ENCODE measurements at places on chromosomes 7 and 10.

DNA sequence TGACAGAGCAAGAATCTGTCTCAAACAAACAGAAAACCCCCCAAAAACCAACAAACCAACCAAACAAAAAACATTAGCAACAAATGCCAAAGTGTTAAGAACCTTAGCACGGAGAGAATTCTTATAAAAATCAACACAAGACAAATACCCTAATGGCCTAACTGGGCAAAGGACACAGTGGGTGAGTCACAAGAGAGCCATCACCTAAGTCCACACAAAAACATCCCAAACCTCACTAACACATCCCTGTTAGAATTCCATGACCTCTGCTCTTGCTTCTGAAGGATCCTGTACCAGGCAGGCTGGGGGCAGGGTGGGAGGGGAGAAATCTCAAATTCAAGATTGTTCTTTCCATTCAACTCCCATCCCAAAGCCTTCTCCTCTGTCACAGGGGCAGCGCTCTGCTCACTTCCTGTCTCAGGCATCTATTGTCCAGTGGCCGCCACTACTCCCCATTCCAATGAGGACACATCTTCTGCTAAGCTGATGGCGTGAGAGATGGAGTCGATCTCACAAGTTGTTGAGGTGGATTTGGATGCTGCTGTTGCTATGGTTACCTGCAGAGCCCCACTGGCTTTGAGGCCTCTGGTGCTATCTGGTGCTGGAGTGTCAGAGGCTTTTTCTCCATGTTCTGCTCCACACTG, 9.2 kb downstream of the IL15RA start:
- no peak for DNase-seq

- DNase-seq: no peak
Observed at GRCh38 chr7:30181736-30182522, 47.1 kb downstream of the MTURN start.

GRCh38 chr7:84009051-84009450, 185.5 kb downstream of the SEMA3A start:
- peak; percentile 70 for DNase-seq

DNA sequence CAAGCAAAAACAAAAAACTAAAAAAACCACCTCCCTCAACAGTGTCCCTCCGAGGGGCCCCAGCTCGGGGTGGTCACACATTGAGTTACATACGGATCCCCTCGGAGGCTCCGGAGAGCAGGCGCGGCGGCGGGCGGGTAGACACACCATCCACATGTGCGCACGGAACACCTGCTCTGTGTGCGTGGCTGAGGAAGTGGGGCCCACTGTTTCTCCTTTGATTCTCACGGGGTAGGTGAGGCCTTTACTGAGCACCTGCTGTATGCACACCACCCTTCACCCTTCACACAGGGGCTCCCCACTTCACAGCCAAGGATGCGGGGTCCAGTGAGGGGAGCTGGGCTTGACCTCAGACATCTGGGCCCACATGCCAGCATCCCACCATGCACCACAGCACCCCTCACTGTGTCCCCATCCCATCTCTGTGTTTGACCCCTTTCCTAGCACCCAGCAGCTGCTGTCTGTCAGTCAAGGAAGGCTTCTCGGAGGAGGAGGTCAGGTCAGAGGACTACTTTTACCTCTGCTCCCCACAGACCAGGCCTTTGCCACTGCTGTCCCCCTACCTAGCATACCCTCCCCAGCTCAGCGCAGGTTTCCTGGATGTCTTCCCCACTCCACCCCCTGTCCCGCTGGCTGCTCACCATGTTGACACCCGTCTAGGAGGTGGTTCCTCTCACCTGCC, 71.1 kb downstream of the MICALL2 start:
- DNase-seq: no peak

DNA sequence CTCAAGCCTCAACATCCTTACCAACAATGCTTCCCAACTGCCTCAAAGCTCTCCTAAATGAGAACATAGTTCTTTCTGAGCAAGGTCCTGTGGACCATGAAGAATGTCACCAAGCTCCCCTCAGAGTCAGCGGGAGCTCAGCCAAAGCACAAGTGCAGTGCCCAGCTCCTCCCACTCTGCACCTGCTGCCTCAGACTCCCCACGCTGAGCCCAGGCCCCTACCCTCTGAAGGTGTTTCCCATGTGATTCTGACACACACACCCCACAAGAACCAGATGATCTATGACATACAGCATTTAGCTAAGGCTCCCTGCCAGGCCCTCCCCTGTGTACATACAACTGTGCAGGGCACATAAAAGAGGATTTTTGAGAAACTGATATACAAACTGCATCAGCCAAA, 19.2 kb downstream of the ERCC6 start:
- DNase-seq: no peak

GRCh38 chr7:15334536-15335263, 227.1 kb downstream of the AGMO start:
- DNase-seq: no peak

DNA sequence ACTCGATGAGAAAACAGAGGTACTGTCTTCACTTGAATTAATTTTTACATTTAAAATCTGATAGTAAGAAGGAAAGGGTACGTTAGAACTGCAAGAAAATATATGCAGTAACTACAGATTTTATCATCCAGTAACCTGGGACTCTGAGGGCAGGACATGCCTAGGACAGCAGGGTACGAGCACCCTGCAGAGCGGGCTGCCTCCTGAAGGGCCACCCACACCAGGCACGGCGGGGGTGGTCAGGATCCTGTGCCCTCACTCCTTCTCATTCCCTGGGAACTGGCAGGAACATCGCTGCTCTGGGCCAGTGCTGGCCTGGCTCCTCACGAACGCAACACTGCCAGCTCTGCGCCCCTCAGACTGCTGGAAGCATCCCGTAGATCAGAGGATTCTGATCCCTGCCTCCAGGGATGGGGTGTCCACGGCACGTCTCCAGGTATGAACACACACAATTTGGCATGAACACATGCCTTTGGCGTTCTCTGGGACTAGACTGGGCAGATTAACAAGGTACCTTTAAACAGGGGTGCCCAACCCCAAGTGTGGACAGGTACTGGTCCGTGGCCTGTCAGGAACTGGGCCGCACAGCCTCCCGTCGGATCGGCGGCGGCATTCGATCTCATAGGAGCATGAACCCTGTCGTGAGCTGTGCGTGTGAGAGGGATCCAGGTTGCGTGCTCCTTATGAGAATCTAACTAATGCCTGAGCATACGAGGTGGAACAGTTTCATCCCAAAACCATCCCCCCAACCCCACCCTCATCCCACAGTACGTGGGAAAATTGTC, 99.3 kb upstream of the FAM20C start:
- DNase-seq: no peak

DNA sequence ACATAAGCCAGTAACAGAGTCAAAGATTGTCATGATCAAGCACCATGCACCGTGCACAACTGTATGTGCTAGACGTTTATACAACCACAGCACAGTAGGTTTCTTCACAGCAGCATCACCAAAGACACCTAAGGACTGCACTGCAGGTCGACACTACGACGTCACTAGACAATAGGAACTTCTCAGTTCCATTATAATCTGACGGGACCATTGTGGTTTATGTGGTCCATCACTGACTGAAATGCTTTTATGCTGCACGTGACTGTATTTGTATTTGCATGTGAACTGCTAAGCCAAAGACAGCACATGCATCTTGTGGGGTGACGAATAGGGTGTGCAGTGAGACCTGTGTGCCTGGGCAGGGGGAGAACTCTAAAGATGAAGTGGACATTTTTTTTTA, 164.9 kb downstream of the PARD3 start:
- no peak for DNase-seq

- no peak for DNase-seq
Observed at GRCh38 chr10:29486433-29486832, 148.3 kb downstream of the SVIL start.

DNA sequence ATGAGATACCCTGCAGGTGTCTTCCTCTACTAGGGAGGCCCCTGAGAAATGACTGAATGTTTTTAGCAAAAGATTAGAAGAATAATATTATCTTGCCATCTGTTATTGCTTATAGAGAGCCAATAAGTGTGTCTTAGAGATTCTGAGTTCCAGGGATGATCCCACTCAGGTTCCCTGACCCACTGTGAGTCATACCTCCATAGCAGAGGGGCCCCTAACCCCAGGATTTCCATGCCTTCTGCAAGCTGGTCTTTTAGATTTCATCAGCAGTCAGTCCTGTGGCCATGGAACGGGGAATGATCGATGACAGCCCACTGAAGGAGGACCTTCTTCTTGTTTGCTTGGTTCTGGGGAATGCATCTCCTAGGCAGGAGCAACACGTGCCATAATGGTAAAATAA, 333.4 kb downstream of the KCNMA1 start:
- DNase-seq: no peak
